ENCODE measurements at places on chromosomes 4 and X.

DNA sequence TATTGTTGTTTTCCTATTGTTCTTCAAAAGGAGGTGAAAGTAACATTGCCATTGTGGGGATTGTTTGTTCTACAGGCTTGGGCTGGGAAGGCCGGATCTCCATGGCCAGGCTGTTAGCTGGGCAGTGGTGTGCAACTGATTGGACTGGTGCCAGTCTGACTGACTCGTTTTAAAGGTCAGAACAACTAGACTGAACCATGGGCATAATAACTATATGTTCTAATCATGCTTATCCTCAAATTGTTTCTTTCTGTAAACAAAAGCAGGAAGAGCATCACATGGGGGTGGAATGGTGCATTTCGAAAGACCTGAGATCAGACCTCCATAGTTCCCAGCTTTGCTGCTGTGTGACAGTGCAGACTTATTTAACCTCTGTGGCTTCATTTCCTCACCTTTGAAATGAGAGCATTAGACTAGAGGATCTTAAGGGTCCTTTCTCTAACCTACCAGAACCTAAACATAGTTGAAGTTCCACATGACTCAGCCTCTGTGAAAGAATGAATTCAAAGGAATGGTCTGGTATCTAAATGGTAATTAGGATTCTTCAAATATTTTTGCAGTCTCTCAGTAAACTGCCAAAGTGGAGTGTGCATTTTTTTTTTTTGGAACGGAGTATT, 66.7 kb upstream of the PGRMC2 start:
- no peak for DNase-seq

DNA sequence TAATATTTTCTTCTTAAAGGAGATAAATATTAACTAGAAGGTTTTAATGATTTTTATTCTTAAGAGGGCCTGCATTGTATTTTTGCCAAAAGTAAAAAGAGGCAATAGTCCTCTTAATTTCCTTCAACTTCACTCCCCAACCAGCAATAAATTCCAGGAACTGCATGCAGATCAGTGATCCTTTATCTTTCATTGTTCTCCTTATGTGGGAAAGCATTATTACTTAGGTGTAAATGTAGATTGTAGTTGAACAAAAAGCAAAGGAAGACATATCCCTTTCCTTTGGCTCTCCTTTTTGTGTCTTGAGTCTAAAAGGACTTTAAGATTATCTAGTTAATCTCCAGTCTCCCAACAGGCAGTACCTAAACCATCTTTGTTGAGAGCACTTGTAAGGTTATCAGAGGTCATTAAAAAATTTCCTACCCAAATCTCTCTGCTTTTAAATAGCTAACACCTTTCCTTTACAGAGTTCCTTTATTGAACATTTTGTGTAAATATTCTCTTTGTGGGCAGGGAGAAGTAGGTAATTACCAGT, 55.3 kb downstream of the RAPGEF2 start:
- DNase-seq, result no peak

GRCh38 chrX:131762802-131763234, 218.9 kb downstream of the OR13H1 start:
- DNase-seq, result peak; percentile 65

GRCh38 chr4:79250887-79251286, 75.0 kb downstream of the NAA11 start:
- no peak for DNase-seq
